ENCODE measurements at places on chromosomes 3 and 15.
A peak's percentile ranks its signal among the peaks of the same experiment; 100 is the strongest.

GRCh38 chr3:62631488-62631887 lies 243.7 kb downstream of the CADPS start:
- DNase-seq: no peak

DNA sequence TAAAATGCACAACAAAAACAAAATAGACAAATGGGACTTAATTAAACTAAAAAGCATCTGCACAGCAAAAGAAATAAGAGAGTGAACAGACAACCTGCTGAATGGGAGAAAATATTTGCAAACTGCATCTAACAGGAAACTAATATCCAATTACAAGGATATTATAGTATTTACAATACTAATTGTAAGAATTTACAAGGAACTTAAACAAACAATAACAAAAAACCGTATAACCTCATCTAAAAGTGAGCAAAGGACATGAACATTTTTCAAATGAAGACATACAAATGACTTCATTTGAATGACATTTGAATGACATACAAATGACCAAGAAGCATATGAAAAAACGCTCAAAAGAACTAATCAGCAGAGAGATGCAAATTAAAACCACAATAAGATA lies 66.4 kb downstream of the CSNK1G1 start:
- DNase-seq: no peak

DNA sequence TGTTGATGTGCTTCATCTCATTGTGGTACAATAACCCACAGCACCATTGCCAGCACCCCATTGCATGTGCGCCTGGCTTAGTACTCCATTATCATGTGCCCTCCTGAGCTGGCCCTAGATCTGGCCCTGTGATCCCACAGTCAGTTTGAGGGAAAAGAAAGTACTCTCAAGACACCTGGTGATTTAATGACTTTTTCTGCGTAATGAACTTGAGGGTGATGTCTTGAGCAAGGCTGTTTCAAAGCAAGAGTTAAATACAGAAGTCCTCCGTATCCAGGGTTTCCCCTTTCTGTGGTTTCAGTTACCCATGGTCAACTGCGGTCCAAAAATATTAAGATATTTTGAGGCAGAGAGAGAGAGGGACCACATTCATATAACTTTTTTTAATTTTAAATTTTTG lies 16.3 kb downstream of the C3orf20 start:
- no peak for DNase-seq

DNA sequence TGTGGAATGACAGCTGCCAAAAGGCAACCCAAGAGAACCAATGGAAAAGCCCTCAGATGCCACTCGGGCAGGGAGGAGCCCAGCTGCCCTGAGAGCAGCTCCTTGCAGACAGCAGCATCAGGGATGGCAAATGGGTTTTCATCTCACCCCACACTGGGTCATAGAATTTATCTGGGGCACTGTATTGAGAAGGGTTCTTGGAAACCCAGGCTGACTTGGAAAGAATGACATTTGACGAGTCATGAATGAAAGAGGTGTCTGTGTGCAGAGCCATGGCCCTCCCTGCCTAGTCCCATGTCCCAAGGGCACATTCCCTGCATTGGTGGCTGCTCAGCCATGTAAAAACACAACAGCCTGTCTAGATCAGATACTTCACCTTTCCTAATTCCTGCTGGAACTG lies 157.9 kb upstream of the BHLHE40 start:
- DNase-seq: no peak

- no peak for DNase-seq
Measured at GRCh38 chr15:32099097-32099785, 68.9 kb downstream of the CHRNA7 start.

- no peak for DNase-seq
Measured at GRCh38 chr15:101193806-101194545, 57.9 kb downstream of the CHSY1 start.

GRCh38 chr3:130677343-130677742 lies 69.3 kb downstream of the PIK3R4 start:
- DNase-seq: no peak

DNA sequence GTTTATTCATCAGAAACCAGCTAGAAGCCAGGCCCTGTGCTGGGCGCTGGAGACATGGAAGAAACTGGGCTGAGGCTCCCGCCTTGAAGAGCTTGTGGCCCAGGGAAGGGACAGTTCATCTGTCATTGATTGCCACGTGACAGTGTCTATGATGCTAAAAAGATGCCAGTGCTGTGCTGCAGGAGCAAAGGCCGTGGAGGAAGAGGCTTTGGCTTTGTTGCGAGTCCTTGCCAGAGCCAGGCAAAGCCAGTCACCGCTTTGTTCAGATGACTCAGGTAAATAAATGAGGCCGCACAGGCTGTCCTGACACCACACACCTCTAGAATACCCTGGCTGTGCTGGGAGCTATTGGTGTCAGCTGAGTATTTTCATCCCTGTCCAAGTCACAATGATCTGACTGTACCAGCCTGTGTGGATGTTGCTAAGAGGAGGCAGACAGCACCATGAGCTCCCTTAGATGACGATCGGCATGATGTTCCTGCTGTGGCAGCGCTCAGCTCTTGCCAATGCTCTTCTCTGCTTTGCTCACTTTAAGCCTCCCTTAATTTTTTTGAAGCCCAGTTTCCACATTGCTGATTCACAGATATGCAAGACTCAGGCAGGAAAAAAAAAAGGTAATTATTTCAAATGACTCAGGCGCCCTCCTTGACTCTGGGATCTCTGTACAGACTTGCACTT lies 77.5 kb downstream of the CCNL1 start:
- DNase-seq: no peak

GRCh38 chr3:133828576-133829309 lies 23.1 kb downstream of the SRPRB start:
- no peak for DNase-seq

DNA sequence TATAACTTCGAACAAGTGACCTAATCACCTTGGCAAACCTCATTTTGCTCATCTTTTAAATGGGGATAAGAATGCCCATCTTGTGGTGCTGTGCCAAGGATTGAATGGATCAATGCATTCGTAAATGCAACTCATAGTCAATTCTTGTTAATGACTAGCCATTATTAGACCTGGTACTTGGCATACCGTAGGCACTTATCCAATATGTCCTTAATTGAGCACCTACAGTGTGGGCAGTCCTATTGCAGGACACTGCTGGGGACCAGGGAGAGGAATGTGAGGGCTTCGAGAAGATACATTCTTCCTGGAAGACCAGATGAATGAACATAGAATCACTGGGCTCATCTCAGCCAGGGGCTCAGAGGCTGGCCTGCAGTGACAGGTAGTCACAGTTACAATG lies 177.2 kb upstream of the TLE3 start:
- no peak for DNase-seq

GRCh38 chr15:50168783-50169411 lies 13.1 kb upstream of the SLC27A2 start:
- no peak for DNase-seq

DNA sequence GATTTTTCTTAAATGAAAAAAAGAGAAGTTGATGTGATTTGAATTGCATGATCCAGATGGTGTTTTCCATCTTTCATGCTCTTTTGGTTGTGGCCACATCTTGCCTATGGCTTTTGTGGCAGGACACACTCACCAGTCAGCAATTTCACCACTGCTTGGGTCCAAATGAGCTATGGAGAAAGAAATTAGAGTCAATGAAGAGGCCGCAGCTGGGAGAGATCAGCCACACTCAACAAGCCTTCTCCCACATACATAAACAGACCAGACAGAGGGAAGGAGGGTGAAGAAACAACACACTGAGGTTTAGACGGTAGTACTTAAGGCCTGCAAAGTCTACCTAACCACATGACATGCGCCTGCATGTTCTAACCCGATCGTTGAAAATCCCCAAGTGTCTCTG lies 110.7 kb upstream of the CDIN1 start:
- DNase-seq: no peak

DNA sequence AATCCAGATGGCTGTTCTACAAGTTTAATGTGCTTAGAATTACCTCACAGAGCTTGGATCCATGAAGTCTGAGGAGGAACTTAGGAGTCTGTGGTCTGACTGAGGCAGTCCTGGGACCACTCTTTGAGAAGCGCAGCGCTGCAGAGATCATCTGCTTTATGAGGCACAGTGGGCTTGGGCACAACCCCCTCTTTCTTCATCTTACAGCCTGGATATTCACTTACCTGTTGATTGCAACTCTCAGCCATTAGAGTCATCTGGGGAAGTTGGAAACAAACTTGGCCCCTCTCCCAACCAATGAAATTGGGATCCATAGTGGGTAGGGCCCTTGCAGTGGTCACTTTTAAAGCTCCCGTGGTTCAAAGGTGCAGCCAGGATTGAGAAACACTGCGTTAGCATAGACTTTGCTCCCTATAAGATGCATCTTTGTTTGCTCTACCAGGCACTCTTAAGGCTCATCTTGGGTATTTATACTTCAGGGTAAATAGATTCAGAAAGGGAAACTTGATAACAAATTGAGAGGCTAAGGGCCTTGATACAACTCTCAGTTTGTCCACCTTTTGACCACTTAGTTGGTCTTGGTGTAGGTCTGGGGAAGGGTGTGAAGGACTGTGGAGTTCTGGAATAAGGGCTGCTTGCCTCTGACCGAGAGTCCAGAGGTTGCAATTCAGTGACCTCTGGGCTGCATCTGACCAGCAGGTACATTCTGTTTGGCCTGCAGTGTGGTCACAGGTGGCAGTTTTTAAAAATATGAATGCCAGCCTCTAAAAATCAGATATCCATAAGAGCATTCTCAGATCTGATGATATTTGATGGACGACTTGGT lies 22.8 kb downstream of the FEM1B start:
- no peak for DNase-seq

- no peak for DNase-seq
Measured at GRCh38 chr15:99371180-99372103, 120.2 kb downstream of the LRRC28 start.

DNA sequence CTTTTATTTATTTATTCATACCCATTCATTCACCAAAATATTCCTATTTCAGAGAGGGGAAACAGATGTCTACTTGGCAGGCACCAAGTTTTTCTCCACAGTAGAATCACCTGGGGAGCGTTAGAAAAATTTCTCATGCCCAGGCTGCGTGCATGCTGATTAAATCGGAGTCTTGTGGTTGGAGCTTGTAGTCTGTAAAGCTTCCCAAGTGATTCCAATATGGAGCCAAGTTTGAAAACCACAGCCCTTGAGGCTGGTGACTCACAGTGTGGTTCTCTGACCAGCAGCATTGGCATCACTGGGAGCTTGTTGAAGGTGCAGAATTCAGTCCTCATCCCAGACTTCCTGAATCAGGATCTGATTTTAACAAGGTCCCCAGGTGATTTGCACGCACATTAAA lies 49.7 kb downstream of the PDHB start:
- DNase-seq: no peak

- DNase-seq: no peak
Measured at GRCh38 chr3:17656264-17656663, 86.2 kb downstream of the TBC1D5 start.

- no peak for DNase-seq
Measured at GRCh38 chr15:70385052-70385451, 287.3 kb upstream of the TLE3 start.

- DNase-seq: no peak
Measured at GRCh38 chr15:49751191-49751590, 130.3 kb downstream of the DTWD1 start.

GRCh38 chr15:40747685-40748631 lies 7.1 kb downstream of the RMDN3 start:
- DNase-seq: no peak

- peak; percentile 24 for DNase-seq
Measured at GRCh38 chr15:67884514-67885174, 44.8 kb upstream of the RNU6-1 start.

DNA sequence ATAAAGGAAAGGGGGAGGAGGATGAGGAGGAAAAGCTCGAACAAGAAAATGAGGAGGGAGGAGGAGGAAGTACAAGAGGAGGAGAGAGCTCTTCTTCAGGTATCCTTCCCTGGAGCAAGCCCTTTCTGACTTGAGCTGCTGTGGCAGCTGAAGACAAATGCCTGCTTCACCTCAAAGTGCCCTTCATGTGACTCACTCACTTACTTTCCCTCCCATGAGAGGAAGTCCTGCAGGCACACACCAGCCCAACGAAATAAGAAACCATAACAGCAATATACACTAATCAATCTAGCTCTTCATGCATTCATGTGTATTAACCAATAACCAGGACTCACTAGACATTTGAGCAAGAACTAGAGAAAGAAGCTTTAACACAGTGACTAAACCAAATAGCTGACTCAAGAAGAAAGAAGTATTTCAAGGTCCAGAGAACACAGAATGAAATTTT lies 251.9 kb downstream of the IGSF11 start:
- DNase-seq: no peak

GRCh38 chr3:112466020-112466419 lies 33.3 kb downstream of the BTLA start:
- DNase-seq: no peak

- DNase-seq: no peak
Measured at GRCh38 chr3:134334231-134334900, 39.9 kb downstream of the AMOTL2 start.

- DNase-seq: peak; percentile 34
Measured at GRCh38 chr15:22262613-22263020, 182.3 kb downstream of the OR4M2 start.

- DNase-seq: no peak
Measured at GRCh38 chr3:51874411-51874810, 990 bp downstream of the IQCF5 start.

DNA sequence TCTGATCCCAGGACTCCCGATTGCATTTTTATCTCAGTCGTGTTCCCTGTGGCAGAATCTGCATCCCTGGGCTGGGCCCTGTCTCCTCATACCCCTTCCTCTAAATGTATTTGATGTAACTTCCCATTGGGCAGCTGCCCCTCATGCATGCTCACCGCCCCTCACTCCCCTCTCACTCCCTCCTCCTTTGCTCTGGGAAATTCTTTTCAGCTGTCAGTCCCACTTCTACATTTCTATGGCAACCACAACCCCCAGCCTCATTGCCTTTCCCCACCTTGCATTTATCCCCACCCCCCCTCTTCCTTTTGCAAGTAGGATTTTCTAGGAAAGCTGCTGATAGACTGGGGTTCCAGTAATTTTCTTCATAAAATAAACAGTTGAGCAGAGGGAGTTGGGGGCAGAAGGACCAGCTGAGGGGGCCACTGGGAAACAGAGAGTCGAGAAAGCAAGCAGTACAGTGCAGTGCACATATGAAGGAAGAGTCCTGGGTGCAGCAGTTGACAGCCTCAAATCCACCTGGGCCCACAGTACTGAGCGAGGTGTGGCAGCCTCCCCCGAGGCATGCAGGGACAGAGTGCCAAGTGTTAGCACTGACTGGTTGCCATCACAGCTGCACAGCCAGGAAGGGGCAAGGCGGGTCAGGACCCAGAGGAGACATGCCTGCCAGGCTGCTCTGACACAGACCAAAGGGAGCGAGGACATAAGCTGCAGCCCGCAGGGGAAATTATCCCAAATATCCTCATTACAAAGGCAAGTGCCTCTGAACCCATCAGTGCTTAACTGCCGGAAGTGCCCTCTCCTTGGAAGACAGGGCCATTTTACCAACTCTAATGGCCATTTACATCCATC lies 476.3 kb downstream of the EPHB1 start:
- DNase-seq: no peak

DNA sequence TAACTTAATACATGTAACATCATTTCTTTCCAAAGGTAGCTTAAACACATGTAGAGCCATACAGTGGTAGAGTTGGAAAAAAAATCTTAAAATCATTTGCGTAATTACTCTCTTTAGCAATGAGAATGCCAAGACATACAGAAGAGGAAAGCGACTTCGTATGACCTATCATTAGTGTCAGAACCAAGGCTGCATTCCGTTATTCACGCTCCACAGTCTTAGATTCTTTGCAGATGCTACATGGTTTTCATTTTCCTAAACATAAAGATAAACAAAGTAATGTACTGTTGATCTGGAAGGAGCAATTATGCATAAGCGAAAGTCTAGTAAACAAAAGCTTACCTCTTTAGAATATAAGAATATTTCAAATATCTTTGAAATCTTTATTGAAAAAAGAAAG lies 410.3 kb upstream of the TPRG1 start:
- DNase-seq: no peak

GRCh38 chr3:156770699-156771414 lies 55.3 kb upstream of the LEKR1 start:
- DNase-seq: no peak
